ENCODE measurements at places on chromosomes 7 and 10.

- no peak for DNase-seq
Measured at GRCh38 chr10:112634096-112634830, 187.2 kb downstream of the VTI1A start.

- no peak for DNase-seq
Measured at GRCh38 chr7:8189625-8190024, 72.3 kb downstream of the ICA1 start.

GRCh38 chr7:4189131-4189570 is 492.9 kb upstream of the FOXK1 start:
- no peak for DNase-seq

- no peak for DNase-seq
Measured at GRCh38 chr10:28796606-28797512, 119.5 kb downstream of the BAMBI start.

GRCh38 chr7:19900118-19900517 is 126.7 kb upstream of the TMEM196 start:
- no peak for DNase-seq

DNA sequence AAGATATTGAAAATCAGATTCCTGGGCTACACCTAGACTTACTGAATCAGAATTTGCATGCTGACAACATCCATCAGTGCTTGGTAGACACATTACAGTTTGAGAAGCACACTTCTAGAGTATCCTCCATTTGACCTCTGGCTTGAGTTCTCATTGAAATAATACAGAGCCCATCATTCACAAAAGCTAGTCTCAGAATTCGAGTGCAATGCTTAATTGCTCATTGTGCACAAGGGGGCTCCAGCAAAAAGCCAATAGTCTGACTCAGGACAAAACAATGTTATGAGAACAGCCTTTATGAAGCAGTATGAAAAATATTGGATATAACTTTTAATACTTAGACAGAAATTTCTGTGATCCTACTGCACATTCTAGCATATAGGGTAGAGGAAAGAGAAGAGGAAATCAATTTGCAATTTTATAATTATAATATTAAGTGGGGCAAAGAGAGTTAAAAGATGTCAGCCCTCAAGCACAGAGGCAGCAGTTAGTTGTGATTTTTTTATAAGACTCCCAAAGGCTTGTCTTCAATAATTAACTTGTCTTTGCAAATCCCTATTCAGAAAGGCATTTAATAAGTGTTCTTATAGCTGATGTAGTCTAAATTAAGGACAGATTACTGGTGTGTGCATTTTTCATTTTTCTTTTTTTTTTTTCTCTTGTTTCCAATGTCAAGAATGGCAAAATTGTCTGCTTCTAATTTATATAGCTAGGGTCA is 105.8 kb upstream of the ANK3 start:
- no peak for DNase-seq

DNA sequence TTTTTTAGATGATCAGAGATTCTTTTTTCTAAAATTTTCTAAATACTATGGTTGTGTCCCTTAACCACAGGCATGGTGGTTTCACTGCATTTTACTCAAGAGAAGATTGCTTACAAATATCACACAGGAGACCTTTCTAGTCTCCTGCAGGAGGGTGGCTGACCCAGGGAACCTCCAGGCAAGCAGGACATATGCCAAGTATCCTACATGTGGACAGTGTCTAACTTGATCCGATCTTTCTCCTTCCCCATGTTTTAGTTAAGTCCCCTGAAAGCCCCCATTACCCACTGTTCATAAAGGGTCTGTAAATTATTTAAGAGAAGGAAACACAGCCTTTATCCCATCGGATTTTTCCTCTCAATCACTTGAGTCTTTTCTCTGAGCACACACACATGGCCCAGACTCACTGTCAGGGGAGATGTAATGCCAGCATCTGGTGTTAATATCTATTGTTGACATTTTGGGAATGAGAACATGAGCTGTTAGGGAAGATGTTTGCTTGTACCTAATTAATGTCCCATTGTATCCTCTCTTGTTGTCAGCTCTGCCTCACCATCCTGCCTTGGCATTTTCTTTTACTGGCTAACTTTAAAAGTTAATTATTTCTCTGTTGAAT is 755.2 kb downstream of the AUTS2 start:
- DNase-seq, result no peak

GRCh38 chr10:79402625-79402946 is 42.8 kb downstream of the ZCCHC24 start:
- DNase-seq, result no peak

- DNase-seq, result no peak
Measured at GRCh38 chr10:68489919-68490318, 18.1 kb upstream of the DNA2 start.

DNA sequence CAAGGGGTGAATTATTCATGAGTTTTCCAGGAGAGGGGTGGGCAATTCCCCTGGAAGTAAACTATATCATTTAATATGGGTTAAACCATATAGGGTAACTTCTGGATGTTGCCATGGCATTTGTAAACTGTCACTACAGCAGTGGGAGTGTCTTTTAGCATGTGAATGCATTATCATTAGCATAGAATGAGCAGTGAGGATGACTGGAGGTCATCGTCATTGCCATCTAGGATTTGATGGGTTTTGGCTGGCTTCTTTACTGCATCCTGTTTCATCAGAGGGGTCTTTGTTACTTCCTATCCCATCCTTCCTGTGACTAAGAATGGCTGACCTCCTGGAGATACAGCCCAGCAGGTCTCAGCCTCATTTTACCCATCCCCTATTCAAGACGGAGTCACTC is 139.5 kb upstream of the PRKCQ start:
- DNase-seq, result no peak

DNA sequence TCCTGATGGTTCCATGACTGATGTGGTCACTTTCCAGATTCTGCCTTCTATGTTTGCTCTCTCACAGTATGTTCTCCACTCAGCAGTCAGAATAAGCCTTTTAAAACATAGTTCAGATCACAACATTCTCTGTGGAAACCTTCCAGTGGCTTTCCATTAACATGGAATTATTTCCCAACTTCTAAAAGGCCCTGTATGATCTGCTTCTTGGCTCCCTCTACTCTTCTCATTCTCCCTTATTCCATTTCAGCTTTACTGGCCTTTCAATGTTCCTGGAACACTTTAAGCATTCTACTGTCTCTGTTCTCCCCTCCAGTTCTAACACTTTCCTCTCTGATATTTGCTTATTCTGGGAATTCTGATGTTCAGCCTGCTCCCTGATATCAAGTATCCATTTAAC is 325.6 kb downstream of the THSD7A start:
- no peak for DNase-seq

GRCh38 chr7:132475669-132476116 is 100.6 kb downstream of the PLXNA4 start:
- no peak for DNase-seq

- no peak for DNase-seq
Measured at GRCh38 chr7:150936018-150936417, 42.1 kb downstream of the KCNH2 start.

GRCh38 chr7:112985377-112985987 is 101.1 kb downstream of the GPR85 start:
- no peak for DNase-seq

DNA sequence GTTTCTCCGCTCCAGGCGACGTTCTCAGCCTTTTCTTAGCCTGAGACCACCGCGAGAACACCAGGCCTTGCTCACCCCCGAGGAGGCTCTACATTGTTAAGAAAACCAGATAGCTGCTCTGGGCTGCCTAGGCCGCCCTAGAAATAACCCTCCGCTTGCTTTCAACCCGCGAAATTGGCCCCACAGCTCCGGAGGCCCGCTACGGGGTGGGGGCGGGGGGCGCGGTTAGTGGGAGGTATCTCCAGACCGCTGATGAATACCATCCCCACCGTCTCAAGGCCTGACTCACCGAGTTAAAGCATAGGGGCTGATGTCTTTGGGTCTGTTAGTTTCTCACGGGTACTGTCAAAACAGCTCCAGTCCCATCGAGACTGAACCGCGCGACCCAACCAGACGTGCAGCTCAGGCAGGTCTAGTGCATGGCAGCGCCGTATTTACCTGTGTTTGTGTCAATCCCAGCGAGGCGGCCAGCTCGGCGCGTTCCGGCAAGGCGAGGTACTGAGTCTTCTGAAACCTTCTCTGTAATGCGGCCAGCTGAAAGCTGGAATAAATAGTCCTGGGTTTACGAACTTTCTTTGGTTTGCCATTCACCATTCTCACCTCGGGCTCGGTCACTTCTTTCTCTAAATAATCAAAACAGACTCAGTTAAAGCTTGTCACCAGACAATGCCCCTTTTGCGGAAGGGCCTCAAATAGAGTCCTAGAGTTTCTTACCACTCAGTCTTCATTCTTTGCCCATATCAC is 2.7 kb downstream of the DLX5 start:
- no peak for DNase-seq

- no peak for DNase-seq
Measured at GRCh38 chr10:103758294-103758681, 97.1 kb downstream of the SH3PXD2A start.

- no peak for DNase-seq
Measured at GRCh38 chr7:29386196-29386765, 177.4 kb upstream of the PRR15 start.

- DNase-seq, result no peak
Measured at GRCh38 chr10:6748029-6748428, 168.0 kb upstream of the PRKCQ start.

- DNase-seq, result no peak
Measured at GRCh38 chr7:90938371-90938770, 325.9 kb upstream of the FZD1 start.

- peak; percentile 46 for DNase-seq
Measured at GRCh38 chr7:141654551-141654950, 47.4 kb downstream of the DENND11 start.

GRCh38 chr7:157966490-157966889 is 621.1 kb downstream of the PTPRN2 start:
- no peak for DNase-seq

DNA sequence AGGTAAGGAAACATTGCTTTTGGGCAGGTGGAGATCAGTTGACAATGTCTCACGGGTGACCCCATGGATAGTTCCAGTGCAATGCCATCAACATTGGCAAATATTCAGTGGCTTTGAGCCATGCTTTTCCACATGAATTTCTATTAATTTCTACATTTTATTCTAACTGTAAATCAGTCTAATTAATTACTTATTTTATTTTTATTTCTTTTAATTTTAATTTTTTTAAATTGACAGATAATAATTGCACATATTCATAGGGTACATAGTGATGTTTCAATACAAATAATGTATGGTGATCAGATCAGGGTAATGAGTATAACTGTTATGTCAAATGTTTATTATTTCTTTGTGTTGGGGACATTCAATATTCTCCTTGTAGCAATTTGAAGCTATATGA is 3.8 kb downstream of the ABCA13 start:
- no peak for DNase-seq

DNA sequence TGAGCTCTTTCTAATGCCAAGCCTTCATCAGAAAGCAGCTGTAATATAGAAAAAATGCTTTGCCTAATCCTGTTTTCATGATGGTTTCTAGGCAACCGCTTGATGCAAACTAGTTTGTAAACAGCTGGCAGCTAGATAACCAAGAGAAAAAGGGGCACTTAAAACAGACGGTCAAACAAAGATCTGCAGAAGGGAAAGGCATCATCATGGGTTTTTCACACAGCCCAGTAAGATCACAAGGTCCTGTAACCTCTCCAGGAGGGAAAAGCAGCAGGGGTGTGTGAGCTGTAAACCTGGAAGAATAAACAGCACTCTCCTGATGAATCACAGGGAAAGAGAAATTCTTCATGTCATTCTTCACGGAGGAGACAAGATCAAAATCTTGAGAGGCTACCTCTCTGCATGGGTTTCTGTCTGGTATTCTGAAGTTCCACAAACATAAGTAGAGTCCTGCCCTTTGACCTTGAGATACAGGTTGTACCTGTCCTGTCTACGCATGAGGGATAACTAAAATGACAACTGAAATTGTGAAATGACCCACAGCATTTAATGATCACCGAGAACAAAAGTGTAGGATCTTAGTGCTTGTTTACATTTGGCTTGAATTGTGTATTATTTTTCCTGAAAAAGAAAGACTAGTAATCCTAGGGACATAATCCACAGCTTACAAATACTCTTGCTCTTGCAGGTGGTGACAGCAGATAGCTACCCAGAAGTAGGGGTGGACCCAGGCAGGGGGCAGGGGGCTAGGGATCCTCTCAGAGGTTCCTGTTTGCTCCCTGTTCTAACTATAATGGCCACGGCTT is 48.0 kb downstream of the CREB3L2 start:
- DNase-seq, result peak; percentile 22

- DNase-seq, result no peak
Measured at GRCh38 chr10:109055243-109055642, 868.1 kb downstream of the XPNPEP1 start.

- no peak for DNase-seq
Measured at GRCh38 chr10:131644864-131645658, 255.7 kb upstream of the PPP2R2D start.

GRCh38 chr10:43000021-43000411 is 76.9 kb upstream of the RET start:
- no peak for DNase-seq

DNA sequence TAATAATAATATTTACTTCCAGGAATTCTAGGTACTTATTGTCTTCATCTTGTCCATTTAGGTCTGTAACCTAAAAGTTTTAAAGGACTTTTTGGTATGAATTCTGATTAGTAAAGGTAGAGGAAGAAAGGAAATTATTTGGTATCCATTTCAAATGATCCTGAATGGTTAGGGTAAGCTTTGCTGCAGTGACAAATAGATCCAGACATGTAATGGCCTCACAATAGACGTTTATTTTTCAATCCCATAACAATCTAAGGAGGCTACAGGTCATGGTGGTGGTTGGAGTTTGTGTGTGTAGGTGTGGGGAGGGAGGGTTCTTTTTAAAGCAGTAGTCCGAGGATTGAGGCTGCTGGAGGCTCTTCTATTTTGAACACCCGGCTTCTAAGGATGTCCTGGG is 5.3 kb downstream of the FBH1 start:
- DNase-seq, result no peak

DNA sequence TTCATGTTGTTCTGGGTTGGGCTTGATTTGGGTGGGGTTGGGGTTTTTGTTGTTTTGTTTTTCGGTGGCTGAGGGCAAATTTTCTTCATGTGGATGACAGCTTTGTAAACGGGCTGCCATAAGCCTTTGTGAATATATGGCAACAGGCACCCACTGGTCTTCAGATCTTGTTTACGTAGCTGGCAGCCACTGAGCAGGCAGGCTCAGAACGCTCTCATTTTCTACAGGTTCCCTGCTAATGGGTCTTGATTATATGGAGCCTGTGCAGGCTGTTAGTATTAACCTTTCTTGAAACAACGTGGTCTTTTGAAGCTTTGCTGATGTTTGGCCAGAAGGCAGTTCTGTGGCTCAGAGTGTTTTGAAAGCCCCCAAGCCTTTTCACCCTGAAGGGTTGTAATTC is 199.7 kb downstream of the TNS3 start:
- DNase-seq, result no peak

GRCh38 chr10:17216901-17217395 is 11.1 kb upstream of the VIM start:
- DNase-seq, result no peak

- DNase-seq, result no peak
Measured at GRCh38 chr10:37488792-37489657, 363.6 kb downstream of the ANKRD30A start.

DNA sequence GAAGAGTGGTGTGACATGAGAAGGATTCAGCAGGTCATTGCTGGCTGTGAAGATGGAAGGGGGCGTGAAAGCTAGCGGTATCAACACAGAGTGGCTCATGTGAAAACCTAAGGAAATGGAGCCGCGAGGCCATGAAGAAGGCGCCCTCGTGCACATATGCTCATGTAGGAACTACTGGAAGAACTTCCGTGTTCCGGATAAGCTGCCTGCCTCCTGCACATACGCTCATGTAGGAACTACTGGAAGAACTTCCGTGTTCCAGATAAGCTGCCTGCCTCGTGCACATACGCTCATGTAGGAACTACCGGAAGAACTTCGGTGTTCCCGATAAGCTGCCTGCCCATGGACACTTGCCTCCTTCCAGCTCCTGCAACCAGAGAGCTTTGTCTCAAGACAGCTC is 179.1 kb downstream of the SDK1 start:
- DNase-seq, result no peak
